ENCODE measurements at places on chromosomes 16 and 17.
A peak's percentile ranks its signal among the peaks of the same experiment; 100 is the strongest.

DNA sequence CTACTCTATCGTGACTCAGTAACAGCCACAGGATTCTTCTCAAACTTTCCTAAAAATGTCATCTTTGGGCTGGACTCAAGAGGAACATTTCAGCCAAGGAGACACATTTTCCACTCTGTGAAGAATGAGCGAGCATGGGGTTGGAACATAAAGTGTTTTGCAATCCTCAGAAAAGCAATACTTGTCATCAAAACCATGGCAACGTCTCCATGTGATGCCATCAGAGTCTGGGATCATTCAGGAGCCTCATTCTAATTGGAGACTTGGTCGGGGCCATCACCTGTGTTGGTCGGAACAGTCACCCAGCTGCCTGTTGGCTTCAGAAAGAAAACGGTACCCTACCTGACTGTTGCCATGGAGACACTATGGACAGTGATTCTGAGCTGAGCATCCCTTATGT lies 25.5 kb downstream of the MYOCD start:
- no peak for DNase-seq

DNA sequence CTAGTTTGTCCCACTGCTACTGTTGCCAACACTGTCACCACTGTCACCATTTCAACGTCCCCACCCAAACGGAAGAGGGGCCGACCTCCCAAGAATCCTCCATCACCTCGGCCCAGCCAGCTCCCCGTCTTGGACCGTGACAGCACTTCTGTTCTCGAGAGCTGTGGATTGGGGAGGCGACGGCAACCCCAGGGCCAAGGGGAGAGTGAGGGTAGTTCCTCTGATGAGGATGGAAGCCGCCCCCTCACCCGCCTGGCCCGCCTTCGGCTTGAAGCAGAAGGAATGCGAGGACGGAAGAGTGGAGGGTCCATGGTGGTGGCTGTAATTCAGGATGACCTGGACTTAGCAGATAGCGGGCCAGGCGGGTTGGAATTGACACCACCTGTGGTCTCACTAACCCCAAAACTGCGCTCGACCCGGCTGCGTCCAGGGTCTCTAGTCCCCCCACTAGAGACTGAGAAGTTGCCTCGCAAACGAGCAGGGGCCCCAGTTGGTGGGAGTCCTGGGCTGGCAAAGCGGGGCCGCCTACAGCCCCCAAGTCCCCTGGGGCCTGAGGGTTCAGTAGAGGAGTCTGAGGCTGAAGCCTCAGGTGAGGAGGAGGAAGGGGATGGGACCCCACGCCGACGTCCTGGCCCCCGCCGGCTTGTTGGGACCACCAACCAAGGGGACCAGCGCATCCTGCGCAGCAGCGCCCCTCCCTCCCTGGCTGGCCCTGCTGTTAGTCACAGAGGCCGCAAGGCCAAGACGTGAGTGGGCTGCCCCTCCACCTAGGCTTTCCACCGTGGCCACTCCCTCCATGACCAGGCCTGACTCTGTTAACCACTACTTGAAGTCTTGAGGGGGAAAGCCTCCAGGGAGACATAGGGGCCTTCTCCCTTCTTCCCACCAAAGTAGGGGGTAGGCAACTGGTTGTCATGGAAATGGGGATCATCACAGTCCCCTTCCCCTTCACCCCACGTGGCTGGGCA lies 9.0 kb upstream of the PHKG2 start:
- no peak for DNase-seq

DNA sequence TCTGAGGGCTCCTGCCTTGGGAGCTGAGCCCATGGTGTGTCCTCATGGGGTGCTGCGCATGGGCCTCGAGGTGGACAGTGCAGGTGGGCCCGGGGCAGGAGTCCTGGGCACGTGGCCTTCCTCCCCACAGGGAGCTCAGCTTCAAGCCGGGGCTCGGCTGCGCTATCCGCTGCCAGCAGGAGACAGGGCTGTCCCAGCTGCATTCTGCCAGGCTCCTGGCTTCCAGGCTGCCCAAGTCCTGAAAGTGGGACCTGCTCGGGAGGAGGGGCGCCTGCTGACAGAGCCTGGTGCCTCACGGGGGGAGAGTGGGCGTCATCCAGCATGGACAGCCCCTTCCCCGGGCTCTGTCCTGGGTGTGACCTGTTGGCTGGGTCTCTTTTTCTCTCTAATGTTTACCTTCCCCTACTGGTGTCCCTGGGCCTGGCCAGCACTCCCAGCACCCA lies 7.1 kb downstream of the TRAF7 start:
- DNase-seq, result no peak

DNA sequence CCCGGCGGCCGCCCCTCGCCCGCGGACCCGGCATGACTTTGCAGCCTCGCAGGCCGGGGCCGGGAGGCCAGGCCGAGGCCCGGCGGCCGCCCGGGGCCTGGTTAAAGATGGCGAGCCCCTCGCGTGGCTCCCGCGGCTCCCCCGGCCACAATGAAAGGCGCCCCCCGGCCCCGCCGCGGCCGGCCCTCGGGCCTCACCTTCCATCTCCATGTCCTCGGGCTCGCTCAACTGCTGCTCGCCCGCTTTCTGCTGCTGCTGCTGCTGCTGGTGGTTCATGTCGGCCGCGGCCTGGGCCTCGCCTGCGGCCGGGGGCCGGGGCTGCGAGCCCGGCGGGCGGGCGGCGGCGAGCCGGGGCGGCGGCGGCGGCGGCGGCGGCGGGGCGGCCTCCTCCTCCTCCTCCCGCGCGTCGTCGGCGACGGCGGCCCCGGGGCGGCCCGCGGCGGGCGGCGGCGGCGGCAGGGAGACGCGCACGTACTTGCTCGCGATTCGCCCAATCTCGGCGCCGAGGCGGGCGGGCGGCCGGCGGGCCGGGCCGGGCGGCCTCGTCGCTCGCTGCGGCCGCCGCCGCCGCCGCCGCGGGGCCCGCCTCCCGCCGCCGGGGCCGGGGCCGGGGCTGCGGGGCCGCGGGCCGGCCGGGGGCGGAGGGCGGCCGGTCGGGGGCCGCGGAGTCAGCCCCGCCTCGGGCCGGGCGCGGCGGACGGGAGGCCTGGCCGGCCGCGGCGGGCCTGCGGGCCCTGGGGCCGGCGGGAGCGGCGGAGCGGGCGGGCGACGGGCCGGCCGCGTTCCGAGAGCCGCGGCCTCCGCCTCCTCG lies 491 bp downstream of the USP7 start:
- peak; percentile 36 for DNase-seq

- no peak for DNase-seq
Observed at GRCh38 chr17:56230660-56231059, 77.4 kb downstream of the ANKFN1 start.

GRCh38 chr17:75272848-75273184 lies 1.8 kb upstream of the MIF4GD start:
- DNase-seq, result no peak

GRCh38 chr16:70682239-70683145 lies 3.4 kb downstream of the MTSS2 start:
- DNase-seq, result no peak

DNA sequence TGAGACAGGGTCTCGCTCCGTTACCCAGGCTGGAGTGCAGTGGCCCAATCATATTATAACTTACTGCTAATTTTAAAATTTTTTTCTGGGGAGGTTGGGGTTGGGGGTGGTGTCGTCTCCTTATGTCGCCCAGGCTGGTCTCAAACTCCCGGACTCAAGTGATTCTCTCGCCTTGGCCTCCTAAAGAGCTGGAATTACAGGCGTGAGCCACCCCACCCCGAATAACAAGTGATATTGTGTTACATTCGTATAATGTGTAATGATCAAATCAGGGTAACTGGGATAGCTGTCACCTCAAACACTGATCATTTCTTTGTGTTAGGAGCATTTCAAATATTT lies 16.2 kb upstream of the KPNA2 start:
- no peak for DNase-seq

DNA sequence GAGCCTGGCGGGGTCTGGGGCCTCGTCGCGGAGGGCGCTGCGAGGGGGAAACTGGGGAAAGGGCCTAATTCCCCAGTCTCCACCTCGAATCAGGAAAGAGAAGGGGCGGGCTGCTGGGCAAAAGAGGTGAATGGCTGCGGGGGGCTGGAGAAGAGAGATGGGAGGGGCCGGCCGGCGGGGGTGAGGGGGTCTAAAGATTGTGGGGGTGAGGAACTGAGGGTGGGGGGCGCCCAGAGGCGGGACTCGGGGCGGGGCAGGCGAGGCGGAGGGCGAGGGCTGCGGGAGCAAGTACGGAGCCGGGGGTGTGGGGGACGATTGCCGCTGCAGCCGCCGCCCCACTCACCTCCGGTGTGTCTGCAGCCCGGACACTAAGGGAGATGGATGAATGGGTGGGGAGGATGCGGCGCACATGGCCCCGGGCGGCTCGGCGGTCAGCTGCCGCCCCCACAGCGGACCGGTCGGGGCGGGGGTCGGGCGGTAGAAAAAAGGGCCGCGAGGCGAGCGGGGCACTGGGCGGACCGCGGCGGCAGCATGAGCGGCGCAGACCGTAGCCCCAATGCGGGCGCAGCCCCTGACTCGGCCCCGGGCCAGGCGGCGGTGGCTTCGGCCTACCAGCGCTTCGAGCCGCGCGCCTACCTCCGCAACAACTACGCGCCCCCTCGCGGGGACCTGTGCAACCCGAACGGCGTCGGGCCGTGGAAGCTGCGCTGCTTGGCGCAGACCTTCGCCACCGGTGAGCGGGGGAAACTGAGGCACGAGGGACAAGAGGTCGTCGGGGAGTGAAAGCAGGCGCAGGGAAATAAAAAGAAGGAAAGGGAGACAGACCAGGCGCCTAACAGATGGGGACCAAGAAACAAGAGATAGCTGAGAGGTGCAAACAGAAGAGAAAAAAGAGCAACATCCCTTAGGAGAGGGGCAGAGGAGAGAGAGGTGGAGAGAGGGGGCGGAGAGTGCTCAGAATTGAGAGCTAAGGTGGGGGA lies at the start of gene PNMT:
TSS of gene PNMT (plus strand) at position 509 of the 980 bp plus-strand sequence. CDS start at position 532, 23 bp downstream.
- DNase-seq, result peak; percentile 80

- DNase-seq, result no peak
Observed at GRCh38 chr17:82860606-82861392, 21.0 kb upstream of the ZNF750 start.

DNA sequence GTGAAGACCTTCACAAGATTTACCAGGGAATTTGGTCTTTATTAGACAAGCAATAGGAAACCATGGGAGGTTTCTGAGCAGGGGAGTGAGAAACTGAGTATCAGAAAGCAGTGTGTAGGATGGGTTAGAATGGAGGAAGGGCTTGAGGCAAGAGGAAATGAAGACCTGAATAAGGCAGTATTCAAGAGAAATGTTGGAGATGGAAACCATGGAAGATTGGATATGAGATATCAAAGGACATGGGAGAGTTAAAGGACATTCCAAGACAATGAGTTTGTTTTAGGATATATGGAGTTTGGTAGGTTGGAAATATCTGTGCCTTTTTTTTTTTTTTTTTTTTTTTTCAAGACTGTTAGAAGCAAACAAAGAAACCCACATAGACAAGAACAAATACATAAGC lies 21.3 kb upstream of the FAM20A start:
- no peak for DNase-seq

- no peak for DNase-seq
Observed at GRCh38 chr16:1285669-1286512, 23.5 kb upstream of the UBE2I start.

DNA sequence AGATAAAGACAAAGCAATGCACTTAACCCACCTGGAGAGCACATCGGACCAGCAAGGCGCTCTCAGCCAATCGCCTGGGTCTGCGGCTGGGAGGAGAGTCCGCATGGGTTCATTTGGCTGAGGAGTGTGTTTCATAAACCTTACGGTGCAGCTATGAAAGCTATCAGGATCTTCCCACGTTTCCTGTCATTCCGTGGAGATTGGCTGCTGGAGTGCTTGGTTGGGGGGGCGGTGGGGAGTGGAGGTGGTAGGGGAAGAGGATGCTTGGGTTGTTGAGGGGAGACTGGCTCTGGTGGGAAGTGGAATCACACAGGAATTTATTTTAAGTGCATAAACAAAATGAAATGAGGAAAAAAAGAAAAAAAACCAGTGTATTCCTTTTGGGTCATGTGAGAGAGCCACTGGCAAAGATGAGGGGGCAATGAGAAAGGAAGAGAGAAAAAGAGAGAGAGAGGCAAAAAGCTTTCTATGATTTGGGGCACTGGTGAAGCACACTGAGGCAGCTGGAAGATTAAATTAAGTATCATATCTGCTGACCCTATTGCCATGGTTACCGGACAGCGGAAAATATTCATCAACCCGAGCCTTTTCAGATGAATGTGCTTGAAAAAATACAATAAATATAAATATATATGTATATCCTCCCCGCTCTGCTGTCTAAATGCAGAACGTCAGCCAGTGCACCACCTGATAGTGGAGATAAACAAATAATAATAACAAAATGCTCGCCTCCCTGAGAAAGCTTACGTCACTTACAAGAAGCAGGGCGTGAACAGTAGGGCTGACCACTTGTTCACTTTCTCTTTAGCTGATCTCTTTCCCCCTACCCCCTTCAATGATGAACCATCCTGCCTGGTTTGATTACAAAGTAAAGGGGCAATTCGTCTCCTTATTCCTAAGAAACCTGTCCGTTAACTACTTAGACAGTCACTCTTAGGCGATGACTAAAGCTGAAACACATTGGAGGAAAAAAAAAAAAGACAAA lies 457.0 kb upstream of the ZFHX3 start:
- no peak for DNase-seq

DNA sequence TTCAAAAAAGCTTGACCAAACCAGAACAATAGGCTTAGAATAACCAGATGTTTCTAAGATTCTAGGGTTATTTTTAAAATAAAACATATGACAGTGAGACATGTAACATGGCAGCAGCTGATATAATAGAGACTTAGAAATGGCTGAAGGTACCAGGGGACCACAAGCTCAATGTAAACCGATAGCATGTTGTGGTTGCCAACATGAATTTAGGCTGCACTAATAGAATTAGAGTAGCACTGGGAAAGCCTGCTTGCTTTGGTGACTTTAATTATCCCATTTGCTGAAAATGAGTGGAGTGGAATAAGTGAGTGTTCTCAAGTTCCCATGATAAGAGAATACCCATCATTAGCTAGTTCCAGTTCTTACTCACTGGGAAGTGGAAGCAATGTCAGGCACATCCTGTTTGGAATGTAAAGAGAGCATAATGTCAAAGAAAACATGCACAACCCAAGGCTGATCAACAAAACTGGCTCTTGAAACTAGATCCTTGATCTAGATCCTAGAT lies 621.2 kb upstream of the CDH5 start:
- DNase-seq, result no peak
